NCI-H2081 treated with DMSO at 0.1 percent for 48 hours (cell line): ENCODE measurements at places on chromosomes 11 and 22.
A peak's percentile ranks its signal among the peaks of the same experiment; 100 is the strongest.

GRCh38 chr11:93784935-93785360, 866 bp downstream of the MED17 start:
- DNase-seq, result no peak

GRCh38 chr11:132347156-132348090, 977.0 kb downstream of the NTM start:
- DNase-seq, result no peak

- no peak for DNase-seq
Measured at GRCh38 chr11:117878314-117878938, 2.0 kb upstream of the FXYD6 start.

- no peak for DNase-seq
Measured at GRCh38 chr22:19495562-19496323, 16.0 kb downstream of the CDC45 start.

- no peak for DNase-seq
Measured at GRCh38 chr11:82986446-82986845, 84.9 kb downstream of the DDIAS start.

GRCh38 chr11:93623920-93624319, 37.6 kb upstream of the CEP295 start:
- DNase-seq, result no peak

GRCh38 chr22:45817745-45818423, 146.2 kb downstream of the ATXN10 start:
- DNase-seq, result no peak

GRCh38 chr11:89490981-89491690, at the start of gene NOX4:
Gene NOX4, minus strand, starts transcription at chr11:89491375. Its CDS starts 129 bp downstream, at chr11:89491246.
- no peak for DNase-seq

- no peak for DNase-seq
Measured at GRCh38 chr11:91209306-91209705, 986.5 kb upstream of the CHORDC1 start.

GRCh38 chr11:68525336-68525735, 64.8 kb downstream of the PPP6R3 start:
- DNase-seq, result no peak

- peak; percentile 64 for DNase-seq
Measured at GRCh38 chr11:21511835-21512440, 680.9 kb upstream of the ANO5 start.

- no peak for DNase-seq
Measured at GRCh38 chr22:20218326-20218872, 49.7 kb downstream of the RTN4R start.

GRCh38 chr11:8070417-8071115, 10.4 kb upstream of the TUB start:
- no peak for DNase-seq

- DNase-seq, result no peak
Measured at GRCh38 chr11:19311308-19312030, 70.7 kb upstream of the E2F8 start.

DNA sequence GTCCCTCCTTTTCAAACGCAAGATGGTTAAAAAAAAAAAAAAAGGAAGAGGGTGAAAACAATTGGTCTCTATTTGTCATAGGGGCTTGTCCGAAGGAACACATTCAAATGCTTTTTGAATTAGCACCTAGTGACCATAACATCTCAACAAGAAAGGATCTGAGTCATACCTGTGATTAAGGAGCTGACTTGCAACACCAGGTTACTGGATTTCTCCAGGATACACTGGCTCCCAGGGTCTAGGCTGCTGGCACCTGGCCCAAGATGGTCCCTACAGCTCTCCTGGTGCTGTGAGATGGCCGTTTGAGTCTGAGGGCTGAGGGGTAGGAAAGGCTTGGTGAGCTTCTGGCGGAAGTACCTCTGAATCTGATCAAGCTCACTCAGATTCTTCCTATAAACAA, 28.4 kb upstream of the UCP3 start:
- no peak for DNase-seq

DNA sequence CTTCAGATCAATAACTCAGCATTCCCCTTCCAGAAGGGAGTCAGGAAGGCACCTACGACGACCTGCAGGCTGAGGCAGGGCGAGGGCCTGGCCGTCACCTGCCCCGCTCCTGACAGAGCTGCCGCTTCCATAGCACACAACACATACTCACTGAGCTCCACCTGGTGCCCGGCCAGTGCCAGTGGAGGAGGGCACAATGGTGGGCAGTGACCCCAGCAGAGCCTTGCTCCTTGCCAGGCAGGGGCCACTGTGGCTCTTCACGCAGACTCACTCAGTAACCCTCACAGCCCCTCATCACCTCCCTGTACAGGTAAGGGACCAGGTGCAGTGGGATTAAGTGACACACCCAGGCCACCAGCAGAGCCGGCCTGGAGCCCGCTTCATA, 24.6 kb downstream of the LRFN4 start:
- no peak for DNase-seq

- no peak for DNase-seq
Measured at GRCh38 chr11:128523641-128524040, 63.7 kb downstream of the ETS1 start.

GRCh38 chr11:2796508-2797113, 89.0 kb downstream of the CDKN1C start:
- no peak for DNase-seq
